CD14-positive monocyte (primary cell): ENCODE measurements at places on chromosomes 4 and X. TPM values are rescaled to one million over a fixed set of nuclear protein-coding genes. Genes with fewer than 3 reads are reported as not detected.

Gene GPR34
- 14.8 TPM for polyA plus RNA-seq

Gene ELF2
- polyA plus RNA-seq, result 13.9 and 34.3 TPM in 2 replicates

DNA sequence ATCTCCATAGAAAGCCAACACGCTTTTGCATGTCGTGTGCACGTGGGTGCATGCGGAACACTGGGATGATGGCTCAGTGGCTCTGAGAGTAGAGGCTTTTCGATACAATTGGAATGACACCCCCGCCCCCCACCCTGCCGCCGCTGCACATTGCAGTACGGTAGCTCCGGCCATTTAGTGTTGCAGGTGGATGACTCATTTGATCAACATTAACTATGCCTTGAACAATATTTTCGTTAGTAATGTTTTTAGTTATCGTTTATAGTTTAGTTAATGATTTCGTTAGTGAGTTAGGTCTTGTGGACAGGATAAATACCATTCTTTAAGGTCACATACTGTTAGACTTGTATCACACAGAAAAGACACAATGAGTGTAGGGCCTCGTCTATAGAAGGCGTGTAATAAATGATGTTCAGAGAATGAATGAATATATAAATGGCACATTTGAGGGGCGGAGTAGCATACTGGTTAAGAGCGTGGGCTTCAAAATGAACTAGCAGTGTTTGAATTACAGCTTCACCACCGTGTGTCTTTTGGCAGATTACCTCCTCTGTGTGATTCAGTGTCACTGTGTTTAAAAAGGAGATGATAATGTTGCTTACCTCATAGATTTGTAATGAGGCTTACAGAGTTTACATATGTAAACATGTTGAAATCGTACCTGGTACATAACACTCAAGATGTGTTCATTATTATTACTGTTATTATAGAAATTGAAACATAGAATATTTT, 67.2 kb upstream of the TENM3 start:
- DNase-seq, result no peak

Gene PPARGC1A
- 0.20 and 0.79 TPM in 2 replicates for polyA plus RNA-seq

- no peak for DNase-seq
Observed at GRCh38 chr4:128606173-128606572, 203.3 kb upstream of the JADE1 start.

DNA sequence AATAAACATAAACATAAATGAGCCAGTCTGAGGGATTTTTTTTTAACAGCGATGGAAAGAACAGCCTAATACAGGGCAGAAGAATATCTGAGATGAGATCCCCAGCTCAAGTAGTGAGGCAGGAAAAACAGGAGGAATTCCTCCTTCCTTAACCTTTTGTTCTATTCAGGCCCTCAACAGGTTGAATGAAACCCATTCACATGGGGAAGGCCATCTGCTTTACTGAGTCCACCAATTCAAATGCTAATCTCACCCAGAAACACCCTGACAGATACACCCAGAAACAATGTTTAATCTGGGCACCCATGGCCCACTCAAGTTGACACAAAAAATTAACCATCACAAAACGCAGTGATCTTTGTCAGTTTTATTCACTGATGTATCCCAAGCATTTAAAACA, 45.5 kb downstream of the SMIM31 start:
- no peak for DNase-seq

DNA sequence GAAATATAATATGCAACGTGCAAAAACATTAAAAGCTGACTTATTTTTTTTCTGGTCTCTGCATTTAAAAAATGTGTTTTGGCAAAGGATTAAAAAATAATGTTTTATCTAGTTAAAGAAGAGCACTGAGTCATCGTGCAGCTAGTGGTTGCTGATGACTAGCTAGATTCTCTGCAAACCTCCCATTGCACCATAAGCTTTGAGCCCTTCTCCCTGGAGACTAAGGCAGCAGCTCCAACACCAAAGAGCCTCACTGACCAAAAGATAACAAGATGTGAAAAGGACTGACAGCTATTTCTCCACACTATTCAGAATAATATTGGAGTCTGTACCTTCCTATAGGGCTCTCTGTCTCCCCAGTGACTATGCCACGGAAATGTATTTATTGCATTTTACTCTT, 424.3 kb downstream of the SLITRK2 start:
- no peak for DNase-seq

DNA sequence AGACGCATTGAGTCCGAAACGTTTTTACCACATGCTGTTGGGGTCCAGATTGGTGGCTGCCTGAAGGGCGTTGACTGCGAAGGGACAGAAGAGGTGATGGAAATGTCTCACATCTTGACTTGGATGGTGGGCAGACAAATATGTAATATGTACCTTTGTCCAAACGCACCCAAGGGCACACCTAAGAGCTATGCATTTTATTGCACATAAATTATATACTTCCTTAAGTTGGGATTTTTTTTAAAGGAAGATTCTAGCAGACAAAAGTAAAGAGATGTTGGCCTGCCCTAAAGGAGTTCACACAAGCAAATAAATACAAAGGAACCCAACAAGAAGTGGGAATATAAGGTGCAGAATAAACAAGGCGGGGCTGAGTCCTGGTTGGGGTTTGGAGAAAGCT, 91.1 kb upstream of the TBL1X start:
- no peak for DNase-seq

- DNase-seq, result peak; percentile 44
Observed at GRCh38 chr4:76305971-76306881, at the start of gene STBD1. TSS of gene STBD1 (plus strand) at chr4:76306733. CDS start at chr4:76306770, 37 bp downstream.

- DNase-seq, result no peak
Observed at GRCh38 chrX:130887376-130887775, 15.6 kb downstream of the ENOX2 start.

- no peak for DNase-seq
Observed at GRCh38 chr4:4831266-4831665, 28.2 kb upstream of the MSX1 start.

- no peak for DNase-seq
Observed at GRCh38 chrX:65420154-65420553, 114.4 kb downstream of the LAS1L start.
